ENCODE measurements at places on chromosomes 7 and 10. TPM values are rescaled to one million over a fixed set of nuclear protein-coding genes. Genes with fewer than 3 reads are reported as not detected.

GRCh38 chr7:30652132-30652531 lies 30.1 kb downstream of the CRHR2 start:
- no peak for DNase-seq

Gene C7orf25
- total RNA-seq, result 13.7 TPM

Gene APBB1IP
- total RNA-seq, result 1.6 TPM

GRCh38 chr10:30978843-30979242 lies 52.8 kb downstream of the ZNF438 start:
- DNase-seq, result no peak

DNA sequence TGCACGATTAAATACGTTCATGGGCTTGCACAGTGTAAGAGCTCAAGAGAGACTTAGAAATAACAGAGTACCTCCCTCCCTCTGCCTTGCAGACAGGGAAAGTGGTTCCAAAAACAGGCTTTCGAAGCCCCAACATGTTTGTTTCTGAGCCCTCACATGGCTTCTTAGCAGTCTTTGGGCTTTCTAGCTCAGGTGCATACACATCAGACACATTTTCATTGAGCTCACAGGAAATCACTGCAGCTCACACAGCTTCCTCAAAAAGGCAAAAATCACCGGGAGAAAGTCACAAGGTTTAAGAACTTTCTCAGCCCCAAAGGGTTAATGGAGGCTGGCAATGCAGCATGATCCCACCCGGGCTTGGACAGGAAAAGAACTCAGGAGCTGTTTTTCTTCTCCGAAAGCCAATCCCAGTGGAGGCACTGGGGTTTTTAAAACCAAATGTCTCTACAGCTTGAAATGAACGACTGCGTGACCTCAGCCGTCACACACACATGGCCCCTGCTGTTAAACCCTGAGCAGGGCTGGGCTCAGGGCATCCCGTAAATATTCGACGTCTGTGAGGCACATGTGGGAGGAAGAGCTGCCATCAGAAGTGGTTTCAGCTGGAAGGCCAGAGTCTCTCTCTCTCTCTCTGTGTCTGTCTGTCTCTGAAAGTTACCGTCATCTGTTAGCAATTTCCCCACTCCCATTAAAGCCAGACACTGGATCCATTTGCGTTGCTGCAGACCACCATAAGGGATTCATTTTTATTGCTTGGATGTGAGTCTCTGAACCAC lies 69.7 kb downstream of the CALML3 start:
- no peak for DNase-seq

GRCh38 chr7:90455163-90456030 lies 14.0 kb upstream of the PTTG1IP2 start:
- DNase-seq, result peak; percentile 56

Gene BMS1
- 11.5 TPM for total RNA-seq

GRCh38 chr7:39085590-39086049 lies 107.9 kb downstream of the POU6F2 start:
- DNase-seq, result no peak

DNA sequence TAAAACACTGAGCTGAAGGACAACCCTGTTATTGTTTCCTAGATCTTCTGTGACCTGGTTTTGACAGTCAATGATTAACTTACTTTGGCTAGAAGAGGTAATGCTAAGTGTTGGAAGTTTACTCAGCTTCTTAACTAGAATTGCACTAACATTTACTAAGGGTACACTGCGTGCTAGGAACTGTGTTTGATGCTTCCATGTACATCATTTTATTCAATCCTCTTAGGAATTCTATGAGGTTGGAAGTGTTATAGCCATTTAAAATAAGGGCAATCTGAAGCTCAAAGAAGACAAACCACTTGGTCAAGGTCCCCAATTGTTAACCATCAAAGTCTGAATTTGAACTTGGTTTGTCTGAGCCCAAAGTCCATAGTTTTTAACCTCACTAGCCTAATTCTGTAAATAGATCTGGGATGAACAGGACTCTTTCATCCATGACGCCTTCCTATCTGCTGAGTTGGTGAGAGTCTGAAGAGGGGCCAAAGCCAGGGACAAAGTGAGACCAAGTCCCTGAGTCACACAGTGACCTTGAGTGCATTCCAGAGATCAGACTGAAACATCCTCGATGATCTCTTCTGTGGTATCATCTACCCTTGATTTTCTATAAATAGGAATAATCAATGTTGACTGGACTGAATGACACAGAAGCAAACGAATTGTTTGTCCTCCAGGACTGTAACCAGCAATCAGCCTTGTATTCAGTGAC lies 29.2 kb upstream of the ZNRF2 start:
- DNase-seq, result no peak

Gene TWIST1
- 2.7 TPM for total RNA-seq

DNA sequence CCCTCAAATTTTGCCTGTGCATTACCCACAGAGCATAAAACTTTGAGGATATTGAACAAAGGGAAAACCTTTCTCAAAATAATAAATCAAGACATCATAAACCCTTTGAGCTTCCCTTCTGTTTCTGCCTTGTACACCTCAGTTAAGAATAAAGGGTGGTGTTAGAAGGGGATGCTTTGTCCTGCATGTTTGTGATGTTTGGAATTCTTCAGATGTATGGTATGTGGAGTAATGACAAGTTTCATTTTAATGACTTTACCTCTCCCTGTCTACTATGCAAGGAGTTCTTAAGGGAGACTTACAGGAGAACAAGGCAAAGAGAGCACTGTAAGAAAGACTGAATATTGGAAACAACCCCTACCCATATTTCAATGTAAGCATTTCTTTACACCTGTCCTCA lies 99.2 kb downstream of the HECW1 start:
- DNase-seq, result no peak

Gene ADAMTS14
- total RNA-seq, result 1.2 TPM

DNA sequence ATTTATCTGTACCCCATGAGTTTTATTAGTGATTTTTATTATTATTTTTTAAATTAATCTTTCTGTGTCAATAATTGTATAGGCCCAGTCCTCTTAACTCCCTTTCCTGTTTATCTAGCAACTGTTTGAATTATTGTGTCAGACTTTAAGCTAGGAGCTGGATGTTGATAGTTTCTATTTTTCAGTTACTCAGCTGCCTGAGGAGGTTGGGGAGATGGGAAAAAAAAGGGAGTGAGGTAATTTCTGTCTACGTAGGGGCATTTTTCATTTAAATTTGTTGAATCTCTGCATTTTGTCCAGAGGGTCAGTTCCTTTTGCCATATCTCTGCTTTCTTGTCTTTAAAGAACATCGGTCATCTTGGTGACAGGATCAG lies 5.0 kb upstream of the ZNF518A start:
- no peak for DNase-seq

DNA sequence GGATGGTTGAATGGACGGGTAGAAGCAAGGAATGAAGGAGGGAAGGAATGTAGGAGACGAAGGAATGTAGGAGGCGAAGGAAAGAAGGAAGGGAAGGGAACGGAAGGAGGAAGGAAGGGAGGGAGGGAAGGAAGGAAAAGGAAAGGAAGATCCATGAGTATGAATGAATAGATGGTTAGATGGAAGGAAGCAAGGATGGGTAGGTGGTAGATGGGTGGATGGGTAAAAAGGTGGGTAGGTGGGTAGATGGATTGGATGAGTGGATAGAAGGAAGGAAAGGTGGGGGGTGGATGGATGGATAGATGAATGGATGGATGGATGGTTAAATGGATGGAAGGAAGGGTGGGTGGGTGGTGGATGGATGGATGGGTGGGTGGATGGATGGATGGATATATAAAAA lies 77.4 kb downstream of the RGS10 start:
- DNase-seq, result no peak

Gene HSPA12A
- 63.1 TPM for total RNA-seq

DNA sequence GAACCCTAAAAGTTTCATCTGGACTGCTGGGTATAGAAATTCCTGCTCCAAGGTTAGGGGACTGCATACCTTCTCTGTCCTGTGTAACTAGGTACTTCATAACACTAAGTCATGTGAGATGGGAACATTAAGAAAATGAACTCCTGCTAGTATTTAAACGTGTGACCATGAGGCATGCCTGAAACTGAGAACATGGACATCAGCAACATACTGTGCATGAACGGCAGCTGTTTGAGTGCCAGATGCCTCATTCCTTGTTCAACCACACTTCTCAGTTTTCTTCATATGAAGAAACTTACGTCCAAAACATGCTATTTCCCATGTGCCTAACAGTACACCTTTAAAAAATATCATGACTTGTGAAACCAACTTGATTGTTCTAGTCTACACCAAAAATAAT lies 88.5 kb downstream of the CREM start:
- DNase-seq, result no peak

Gene ZNF239
- total RNA-seq, result 14.1 TPM

Gene ZNF783
- 13.1 TPM for total RNA-seq

Gene ANK3
- 363 TPM for total RNA-seq

GRCh38 chr7:36661135-36661840 lies 63.0 kb downstream of the AOAH start:
- no peak for DNase-seq

DNA sequence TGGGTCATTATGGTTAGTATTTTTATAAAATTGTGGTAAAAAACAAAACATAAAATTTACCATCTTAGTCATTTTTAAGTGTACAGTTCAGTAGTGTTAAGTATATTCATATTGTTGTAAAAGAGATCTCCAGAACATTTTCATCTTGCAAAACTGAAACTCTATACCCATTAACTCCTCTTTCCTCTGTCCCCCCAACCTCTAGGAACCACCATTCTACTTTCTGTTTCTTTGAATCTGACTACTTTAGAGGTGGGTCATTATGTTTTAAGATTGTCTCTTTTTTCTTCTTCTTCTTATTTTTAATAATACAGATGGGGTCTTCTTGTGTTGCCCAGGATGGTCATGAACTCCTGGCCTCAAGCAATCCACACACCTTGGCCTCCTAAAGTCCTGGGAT lies 84.1 kb downstream of the DOCK4 start:
- DNase-seq, result no peak

Gene WNT8B
- not detected for total RNA-seq

DNA sequence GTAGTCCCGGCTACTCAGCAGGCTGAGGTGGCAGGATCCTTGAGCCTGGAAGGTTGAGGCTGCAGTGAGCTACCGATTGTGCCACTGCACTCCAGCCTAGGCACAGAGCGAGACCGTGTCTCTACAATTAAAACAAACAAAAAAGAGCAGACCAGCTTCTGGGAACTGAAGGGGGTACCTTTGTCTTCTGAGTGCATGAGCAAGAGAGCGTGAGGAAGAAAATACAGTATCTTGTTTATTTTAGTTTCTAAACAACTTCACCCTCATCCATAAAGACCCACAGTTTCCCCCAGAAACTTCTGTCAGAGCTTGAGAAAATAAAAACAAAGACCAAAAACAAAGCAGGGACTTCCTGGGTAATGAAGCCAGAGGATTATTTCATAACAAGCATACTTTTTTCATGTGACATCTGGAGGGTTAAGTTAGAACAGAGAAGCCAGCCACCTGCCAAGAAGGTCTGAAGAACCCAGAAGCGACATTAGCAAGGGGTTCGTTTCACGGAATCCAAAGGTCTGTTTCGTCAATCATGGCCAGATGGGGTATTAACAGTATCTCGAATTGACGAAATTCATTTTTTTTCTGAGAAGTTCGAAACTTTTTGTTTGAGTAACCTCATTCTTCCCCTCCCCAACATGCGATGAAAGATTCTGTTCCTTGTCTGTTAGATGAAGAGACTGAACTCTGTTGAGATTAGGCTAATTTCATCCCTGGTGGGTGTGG lies 10.2 kb upstream of the IL2RA start:
- DNase-seq, result no peak

Gene IKZF1
- total RNA-seq, result 2.4 TPM

- no peak for DNase-seq
These were observed 114.0 kb downstream of the BMPER start for GRCh38 chr7:34019301-34019790.

GRCh38 chr7:108190891-108191290 lies 60.7 kb upstream of the LAMB4 start:
- DNase-seq, result no peak

Gene OR2A5
- total RNA-seq, result not detected

Gene SPDYE18
- 1.3 TPM for total RNA-seq

- no peak for DNase-seq
These were observed 102.7 kb downstream of the FAM53B start for GRCh38 chr10:124641282-124642087.

DNA sequence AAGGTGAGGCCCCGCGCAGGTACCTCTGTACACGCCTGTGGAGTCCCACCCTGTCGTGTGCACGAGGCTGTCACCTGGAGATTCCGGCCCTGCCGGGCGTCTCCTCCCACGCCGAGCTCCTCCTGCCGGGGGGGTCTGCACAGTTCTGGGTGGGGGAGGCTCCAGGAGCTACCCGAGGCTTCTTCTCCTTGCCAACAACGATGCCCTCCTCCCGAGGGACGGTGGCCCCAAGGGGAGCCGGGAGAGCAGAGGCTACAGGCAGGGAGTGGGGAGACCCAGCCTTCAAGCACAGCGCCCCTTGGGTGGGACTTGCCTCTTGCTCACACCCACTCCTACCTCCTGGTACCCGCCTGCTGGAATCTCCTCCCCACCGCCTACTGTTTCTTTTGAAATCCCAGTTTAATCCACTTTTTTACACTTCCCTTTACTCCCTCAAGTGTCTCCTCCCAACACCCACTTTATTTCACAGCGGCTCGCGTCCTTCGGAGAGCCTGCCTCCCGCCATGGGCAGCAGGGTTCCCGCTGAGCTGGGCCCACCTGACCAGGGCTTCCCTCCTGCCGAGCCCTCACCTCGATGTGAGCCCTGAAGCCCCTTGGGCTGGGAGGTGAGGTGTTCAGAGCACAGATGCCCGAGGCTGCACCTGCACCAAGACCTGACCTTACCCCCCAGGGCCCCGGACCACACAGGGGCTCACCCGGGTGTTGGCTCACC lies 338.1 kb downstream of the DNAJB6 start:
- DNase-seq, result no peak

GRCh38 chr10:117221156-117221711 lies 19.7 kb upstream of the SLC18A2 start:
- no peak for DNase-seq

DNA sequence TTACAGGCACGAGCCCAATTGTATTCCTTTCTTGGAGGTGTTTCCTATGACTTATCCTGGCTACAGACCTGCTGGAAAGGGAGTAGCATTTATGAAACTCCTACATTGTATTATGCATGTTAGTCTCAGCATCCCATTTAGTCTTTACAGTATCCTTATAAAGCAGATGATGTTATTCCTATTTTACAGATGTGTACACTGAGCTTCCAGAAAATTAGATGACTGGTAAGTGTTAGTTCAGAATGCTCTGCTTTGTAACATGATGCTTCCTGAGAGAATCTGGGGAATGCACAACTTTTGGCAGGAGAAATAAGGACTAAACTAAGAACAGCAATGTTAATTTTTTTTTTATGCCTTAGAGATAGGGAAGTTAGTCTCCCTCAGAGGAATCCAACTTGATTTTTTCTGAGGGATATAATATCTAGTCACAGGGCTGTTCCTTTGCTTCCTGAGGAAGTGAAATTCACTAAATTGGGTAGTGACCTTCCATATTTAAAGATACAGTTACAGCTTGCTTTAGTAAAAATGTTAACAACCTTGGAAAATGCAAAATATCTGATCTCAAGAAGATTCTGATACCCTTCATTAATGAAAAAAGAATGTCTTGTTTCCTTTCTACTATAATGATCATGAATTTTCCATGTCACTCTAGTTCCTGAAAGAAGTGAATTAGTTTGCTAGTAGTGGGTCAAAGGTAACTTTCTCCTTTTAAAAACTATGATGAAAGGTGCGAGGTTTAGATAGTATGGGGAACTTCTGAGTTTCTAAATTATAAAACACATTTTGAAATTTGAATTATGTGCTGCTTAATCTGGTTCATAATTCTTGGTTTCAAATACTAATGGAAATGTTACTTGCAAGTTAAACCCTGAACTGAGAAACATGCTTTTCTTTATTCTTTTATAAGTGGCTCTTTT lies 194.0 kb upstream of the PRPS1L1 start:
- DNase-seq, result no peak

- DNase-seq, result peak; percentile 65
These were observed 260.9 kb downstream of the ZMYND11 start for GRCh38 chr10:396107-396506.

Gene HTR7
- 2.2 TPM for total RNA-seq

Gene XRCC2
- 10.0 TPM for total RNA-seq

Gene CASP2
- total RNA-seq, result 23.5 TPM

Measured in cerebellum (tissue), 4 donors.